ENCODE measurements at places on chromosomes 12 and 14.

- no peak for DNase-seq
Measured at GRCh38 chr12:3468329-3468728, 22.7 kb upstream of the PRMT8 start.

GRCh38 chr12:18595412-18595811 lies 142.4 kb downstream of the PLCZ1 start:
- DNase-seq = no peak

DNA sequence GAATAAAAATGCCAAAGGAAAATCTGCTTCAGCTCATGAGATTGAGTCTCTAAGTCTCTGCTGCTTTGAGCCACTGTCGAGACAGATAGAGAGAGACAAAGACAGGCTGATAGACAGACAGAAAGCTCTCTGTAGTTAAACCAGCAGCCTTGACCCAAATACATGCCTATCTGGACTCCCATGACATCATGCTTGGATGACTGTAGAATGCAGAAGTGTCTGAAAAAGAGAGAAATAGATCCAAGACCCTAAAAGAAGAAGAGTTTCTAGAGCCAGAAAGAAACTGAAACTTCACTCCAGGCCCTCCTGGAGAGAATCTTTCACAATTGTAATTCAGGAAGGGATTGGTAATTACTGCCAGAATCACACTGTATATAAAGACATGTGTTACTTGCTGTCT lies 122.6 kb upstream of the PLXNC1 start:
- no peak for DNase-seq

DNA sequence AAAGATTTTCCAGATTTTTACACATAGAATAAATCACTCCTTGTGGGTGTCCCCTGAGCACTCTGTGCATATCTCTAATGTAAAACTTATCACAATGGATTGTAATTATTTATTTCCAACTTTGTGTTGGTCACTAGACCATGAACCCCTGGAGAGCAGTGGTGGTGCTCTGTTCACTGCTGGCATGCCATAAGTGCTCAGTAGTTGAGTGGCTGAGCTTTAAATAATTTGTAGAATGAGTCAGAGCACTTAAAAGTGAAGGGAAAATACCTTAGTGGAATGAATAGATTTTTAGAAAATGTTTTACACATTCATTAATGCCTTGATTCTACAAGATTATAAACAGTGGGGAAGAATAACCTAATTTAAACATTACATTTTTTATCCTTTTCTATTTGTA lies 6.3 kb downstream of the MGAT4C start:
- no peak for DNase-seq

DNA sequence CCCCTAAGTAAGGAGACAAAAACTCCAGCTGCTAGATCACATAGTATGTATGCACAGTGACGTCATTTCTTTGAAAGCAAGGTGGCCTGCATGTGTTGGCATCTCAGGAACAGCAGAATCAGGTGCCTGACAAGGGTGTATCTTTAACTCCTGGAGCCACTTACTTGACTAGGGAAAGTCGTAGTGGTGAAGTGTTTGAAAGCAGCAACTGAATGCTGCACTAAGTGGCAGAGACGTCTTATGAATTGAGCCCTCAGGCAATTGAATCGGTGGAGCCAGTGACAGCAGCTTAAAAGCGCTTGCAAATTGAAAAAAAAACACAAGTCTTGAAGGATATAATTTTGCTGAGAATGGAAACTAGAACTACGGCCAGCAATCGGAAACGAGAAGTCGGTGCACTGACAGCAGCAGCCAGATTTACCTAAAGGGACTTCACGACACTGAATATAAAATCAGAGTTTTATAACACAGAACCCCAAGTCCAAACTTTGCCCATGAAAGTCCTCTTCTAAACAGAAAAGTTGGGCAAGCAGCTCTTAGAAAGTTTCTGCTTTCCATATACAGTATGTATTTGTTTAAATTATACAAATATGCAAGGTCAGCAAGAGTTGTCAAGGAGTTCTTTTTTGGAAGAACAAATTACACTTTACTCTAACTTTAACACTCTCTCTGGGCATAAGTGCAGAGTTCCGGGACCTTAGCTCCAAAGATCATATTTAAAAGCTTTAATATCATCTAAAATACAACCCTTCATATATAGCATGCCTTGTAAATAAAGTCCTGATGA lies 1.1 kb downstream of the IGF1 start:
- no peak for DNase-seq

- DNase-seq = no peak
Measured at GRCh38 chr12:19847294-19848059, 408.2 kb downstream of the AEBP2 start.

DNA sequence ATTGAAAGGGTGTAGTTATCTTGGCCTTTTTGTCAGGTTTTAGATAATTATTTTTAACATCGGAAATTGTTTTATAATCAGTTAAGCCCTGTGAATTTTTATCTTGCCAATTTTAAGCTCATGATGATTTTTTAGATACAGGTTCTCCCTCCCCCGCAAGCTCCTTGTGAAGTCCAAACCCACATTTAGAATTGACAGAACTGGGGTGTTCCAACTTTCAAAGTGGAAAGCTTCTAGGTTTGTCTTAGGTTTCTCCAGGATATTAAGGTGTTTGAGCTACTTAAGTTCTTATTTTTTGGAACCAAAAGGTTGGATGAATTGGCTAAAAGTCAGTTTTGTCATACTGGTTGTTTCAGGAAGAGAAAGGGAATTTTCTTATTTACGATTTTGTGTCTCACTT lies 49.1 kb downstream of the ATP2A2 start:
- DNase-seq = no peak

GRCh38 chr12:115011703-115012102 lies 327.7 kb upstream of the TBX3 start:
- DNase-seq = no peak

DNA sequence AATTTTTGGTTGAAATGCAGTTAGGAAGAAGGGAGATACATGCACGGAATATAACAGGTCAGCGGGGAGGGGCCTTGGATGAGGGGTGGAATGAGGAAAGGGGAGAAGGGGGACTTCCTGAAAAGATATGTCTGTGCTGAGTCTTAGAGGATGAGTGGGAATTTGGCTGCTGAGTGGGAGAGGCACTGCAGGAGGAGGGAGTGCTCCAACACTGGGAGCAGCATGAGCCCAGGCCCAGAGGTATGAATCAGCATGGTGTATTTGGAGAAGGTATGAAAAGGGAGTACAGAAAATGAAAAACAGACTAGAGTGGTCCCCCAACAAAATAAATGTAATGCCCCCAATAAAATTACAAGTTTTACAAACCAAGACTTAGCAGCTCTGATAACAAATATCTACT lies 394.4 kb downstream of the IPO8 start:
- DNase-seq = no peak

- no peak for DNase-seq
Measured at GRCh38 chr14:50667684-50667995, 466 bp downstream of the SAV1 start.

DNA sequence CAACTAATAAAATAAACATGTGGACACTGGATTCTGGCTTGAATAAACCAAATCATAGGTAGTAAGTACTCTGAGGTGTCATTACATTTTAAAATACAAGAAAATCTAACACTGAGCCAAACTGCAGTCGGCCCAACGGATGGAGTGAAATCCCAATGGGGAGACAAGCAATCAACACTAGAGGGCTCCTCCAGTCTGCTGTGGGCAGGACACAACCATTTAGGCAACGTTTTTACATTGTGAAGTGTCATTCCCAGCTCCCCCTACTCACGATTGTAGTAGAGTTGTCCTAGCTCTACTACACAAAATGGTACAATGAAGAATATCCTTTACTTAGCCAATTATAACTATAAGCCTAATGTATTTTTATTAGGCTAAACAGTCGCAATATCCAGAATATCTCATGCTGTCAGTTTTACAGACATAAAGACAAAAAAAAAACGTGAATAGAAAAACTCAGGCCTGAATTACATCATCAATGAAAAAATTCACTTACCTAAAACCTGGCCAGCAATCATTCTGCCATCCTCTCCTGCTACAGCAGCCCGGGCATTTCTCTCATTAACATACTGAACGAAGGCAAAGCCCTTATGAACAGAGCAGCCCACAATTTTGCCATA lies 35.7 kb downstream of the HNRNPC start:
- DNase-seq = no peak

DNA sequence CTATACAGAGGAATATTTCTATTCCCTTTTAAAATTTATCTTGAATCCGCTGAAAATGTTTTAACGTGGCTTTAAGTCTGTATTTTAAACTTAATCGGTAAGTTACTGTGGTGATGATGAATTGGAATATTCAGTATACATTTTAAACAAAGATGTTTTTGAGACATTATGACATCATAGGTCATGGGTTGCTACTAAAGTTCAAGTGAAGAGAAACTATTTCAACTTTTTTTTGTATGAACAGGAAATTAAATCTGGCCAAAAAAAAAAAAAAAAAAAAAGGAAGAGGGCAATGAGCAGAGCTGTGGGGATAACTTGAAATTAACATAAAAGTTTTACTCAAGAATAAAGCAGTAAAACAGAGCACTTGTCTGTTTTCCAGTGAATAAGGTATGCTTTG lies 109.0 kb downstream of the PLEKHA5 start:
- DNase-seq = no peak

- DNase-seq = no peak
Measured at GRCh38 chr14:76916040-76916715, 90.0 kb downstream of the LRRC74A start.

GRCh38 chr14:68178282-68178681 lies 358.7 kb downstream of the RAD51B start:
- DNase-seq = no peak

- DNase-seq = no peak
Measured at GRCh38 chr12:59787610-59788009, 191.8 kb downstream of the SLC16A7 start.

DNA sequence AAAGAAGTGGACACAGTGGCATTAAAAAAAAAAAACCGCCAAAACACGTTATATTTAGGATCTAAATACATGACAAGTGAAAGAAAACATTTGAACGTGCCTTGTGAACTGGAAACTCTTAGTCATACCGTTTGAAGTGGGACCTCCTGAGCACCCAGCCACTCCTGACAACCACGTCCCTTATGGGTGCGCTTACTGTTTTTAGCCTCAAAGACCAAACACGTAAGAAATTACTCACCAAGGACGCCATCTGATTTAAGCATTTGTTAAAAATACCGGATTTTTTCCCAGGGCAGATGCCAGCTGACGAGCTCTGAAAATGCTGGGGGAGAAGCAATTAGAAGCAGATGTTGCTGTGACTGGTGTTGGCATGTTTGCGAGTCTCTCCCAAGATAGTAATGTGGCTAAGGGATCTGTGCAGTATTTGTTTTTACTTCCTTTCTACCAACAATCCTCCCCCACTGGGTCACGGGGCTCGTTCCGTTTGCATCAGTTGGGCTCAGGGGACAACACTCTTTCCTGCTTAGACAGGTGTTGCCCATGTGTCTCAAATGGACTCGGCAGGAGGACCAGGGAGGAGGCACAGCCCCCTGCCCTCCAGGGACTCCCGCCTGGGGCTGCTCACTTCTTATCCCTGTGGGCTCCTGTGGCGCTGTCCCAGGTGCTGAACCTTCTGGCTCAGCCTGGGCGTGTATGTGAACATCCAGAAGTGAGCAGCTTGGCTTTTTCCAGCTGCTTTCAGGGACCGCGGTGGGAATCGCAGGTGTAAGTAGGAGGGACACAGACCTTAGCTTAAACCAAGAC lies 101.0 kb downstream of the BEGAIN start:
- no peak for DNase-seq

GRCh38 chr14:25484235-25484634 lies 434.3 kb upstream of the STXBP6 start:
- DNase-seq = no peak

GRCh38 chr12:33546004-33546403 lies 106.4 kb upstream of the SYT10 start:
- no peak for DNase-seq

DNA sequence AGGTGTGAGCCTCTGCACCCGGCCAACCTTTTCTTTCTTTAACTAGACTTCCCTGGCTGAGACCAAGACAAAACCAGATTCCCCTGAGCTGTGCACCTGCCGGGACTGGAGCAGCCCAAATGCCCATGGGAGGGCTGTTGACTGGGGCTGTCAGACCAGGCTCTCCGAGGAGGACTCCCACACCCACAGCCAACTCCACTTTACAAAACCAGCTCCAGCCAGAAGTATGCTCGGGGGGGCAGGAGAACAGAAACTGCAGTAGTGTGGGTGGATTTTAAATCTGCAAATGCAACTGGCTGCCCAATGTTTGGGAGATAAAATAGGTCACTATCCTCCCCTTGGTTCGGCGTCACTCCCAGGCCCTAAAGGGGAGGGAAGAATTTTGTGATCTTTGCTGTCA lies 78.5 kb downstream of the VCPKMT start:
- no peak for DNase-seq

DNA sequence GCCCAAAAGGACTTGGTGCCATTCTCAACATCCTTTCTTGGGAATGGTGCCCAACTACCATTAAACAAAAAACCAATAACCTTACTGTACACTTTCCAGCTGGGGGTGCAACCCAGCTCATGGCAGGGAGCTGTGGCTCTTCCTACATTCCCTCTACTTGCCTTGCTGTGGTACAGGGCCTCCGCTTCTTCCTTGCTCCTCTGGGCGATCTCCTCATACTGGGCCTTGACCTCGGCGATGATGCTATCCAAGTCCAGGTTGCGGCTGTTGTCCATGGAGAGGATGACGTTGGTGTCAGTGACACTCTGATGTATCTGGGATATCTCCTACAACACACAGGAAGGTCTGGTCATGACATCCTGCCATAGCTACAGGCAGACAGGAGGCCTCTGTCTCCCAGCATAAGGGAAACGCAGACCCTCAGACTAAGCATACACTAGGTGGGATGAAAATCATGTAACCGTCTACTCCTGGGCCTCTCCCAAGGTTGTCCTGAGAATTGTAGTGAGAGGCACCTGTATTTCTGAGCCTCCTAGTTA lies 3.9 kb downstream of the KRT2 start:
- no peak for DNase-seq

GRCh38 chr14:65495196-65495595 lies 82.7 kb downstream of the FUT8 start:
- DNase-seq = no peak

GRCh38 chr12:9925705-9926393 lies 6.3 kb downstream of the CLEC2A start:
- no peak for DNase-seq

DNA sequence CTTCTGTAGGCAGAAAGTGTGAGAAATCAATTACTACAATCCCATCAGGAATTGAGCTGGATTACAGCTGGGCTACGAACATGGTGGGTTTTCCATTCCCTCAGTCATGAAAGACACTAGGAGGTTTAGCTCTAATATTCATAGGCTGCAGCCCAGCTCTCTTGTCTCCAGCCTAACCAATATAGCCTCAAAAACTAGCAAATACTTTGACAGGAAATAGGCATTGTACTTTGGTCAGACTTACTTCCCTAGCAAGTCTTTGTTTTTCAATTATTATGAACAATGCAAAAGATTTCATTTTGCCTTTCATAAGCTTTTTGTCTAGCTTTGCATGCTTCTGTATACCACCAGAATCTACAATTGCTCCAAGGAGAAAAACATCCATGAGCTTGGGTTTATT lies 296.2 kb downstream of the GPHN start:
- no peak for DNase-seq

GRCh38 chr12:113912760-113913329 lies 53.3 kb downstream of the RBM19 start:
- peak; percentile 14 for DNase-seq

GRCh38 chr14:36519431-36520321 lies at the start of gene NKX2-1:
TSS of gene NKX2-1 (minus strand) at chr14:36520232. CDS start at chr14:36520129, 103 bp downstream.
- no peak for DNase-seq

- DNase-seq = no peak
Measured at GRCh38 chr12:1466481-1467154, 127.8 kb downstream of the FBXL14 start.
